DMS153 (cell line): ENCODE measurements at places on chromosomes 5 and 9.

GRCh38 chr5:176542596-176543427, 5.6 kb upstream of the RNF44 start:
- no peak for DNase-seq

DNA sequence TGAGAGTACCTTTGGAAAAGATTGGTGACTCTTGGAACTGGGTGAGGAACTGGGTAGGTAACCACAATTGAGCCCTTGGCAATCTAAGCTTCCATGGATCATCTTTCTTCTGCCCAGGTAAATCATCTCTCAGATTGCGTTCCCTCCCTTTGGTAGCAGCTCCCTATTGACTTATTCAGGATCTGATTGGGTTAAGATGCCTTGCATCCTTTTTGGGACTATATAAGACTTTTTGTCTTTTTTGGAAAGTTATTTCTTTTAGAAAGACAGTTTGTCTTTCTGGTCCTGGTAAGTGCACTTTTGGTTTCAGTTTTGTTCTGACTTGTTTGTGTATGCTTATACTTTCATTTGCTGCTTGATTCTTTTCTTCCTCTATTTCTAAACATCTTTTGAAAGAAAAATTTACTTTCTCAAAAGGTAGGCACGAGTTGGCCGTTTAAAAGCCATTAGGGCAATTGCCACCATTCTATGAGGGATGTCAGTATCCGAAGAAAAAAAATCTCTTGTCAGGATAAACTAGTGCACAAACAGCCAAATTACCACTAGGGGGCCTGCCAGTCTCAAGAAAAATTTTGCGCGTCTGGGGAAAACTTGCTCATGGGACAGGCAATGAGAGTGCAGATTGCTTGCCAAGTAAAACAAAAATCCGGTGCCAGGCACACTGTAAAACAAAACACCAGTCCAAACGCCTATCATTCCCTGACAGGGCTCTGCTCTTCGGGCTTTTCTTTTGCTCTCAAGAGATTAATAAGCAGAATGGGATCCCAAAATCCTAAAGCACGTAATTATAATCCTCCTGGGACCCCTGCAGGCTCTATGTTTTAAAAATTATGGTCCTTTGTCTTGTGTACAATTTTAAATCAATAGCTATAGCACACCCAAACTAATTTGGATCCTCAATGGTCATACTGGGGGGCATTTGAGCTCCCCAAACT, 12.8 kb downstream of the OR1J1 start:
- DNase-seq = peak; percentile 74

GRCh38 chr5:173785400-173785799, 102.7 kb upstream of the CPEB4 start:
- DNase-seq = no peak

GRCh38 chr5:112342389-112342788, 76.7 kb downstream of the EPB41L4A start:
- no peak for DNase-seq

DNA sequence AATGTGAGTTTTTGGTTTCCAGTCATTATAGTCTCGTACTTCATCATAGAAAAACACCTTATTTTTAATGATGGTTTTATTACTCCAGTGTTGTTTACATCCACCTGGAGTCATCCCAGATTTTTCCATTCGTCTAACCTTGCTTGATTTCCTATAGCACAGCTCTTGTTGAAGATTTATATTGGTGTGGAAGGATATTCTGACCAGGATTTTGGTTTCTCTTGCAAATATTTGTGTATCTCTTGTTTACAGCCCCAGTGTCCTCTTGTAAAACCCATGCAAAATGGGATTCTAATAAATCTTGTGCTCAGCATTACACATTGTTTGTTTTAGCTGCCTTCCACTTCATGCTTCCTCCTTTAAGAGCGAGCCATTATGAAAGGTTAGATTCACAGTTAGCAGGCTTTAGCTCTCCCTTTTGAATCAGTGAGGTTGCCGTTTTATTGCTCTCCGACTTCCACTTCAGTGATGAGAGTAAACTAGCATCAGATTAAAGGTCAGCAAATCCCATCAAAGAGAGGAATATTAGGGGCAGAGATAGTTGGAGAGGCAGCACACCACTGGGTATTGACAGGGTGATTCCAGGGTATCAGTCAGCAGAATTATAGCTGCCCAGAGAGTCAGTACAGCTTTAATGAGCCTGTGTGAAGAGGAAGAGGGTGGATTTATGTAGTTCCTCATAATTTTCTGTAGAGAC, 157.1 kb downstream of the PBX3 start:
- peak; percentile 98 for DNase-seq

- no peak for DNase-seq
Measured at GRCh38 chr9:90986161-90986560, 184.5 kb downstream of the SYK start.

- no peak for DNase-seq
Measured at GRCh38 chr5:142683881-142684505, 1.9 kb downstream of the FGF1 start.

DNA sequence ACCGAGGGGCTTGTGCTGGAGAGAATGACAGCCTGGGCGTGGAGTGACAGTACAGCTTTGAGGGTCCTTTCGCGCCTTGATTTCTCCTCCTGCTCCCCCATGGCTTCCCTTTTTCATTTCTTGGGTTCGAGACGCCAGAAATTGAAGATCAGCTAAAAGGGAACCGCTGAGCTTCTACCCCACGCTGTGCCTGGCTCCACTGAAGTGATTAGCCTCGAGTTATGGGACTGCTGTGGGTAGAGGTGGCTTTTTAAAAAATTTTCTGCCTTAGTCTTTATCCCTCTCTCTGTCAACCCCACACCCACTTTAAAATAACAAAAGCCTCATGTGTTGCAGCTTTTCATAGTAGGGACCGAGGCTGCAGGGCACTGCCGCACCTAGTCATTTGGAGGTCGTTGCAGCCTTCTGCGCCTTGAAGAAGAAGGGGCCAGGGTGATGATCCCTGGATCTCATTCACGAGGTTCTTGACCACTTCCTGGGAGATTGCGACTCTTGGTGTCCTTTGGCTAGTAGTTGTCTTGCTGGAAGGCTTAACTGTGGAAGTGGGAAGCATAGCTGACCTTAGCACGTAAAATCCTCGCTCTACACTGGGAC, 603 bp downstream of the PPIP5K2 start:
- DNase-seq = no peak

DNA sequence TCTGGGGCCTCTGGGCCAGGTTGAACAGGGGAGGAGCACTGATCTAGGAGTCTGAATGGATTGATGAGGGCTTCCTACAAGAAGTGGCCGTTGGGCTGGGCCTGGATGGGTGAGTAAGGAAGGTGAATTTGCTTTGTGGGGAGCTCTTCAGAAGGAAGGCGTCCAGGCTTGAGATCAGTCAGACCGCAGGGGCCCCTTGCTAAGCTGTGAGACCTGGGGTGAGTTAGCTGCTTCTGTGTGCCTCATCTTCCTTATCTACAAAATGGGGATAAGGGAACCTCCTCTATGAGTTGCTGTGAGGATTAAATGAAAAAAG, 1.1 kb upstream of the SYNPO start:
- no peak for DNase-seq

DNA sequence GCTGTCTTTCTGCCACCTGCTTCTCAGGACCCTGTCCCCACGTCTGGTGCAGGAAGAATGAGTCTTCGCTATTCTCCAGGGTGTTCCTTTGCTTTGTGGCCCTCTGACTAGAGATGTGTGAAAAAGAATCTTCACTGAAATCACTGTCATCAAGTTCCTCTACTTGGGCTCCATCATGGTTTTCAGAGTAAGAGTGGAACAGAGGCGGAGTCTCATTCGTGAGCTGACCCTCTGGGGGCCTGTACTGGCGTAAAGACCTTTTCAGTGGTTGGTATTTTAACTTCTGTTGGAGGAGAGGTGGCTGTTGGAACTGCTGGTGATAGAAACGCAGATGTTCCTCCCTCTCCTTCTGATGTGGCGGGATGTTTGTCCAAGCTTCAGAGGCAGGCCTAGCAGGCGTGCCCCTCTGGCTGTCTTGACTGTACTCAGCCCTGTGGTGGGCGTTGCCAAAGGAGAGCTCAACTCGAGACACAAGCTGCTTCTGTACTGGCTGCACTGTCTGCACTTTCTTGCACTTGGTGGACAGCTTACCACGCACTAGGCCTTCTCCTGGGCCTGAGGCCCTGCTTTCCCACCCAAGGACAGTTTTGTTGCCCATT, 72.0 kb downstream of the KIF24 start:
- no peak for DNase-seq

DNA sequence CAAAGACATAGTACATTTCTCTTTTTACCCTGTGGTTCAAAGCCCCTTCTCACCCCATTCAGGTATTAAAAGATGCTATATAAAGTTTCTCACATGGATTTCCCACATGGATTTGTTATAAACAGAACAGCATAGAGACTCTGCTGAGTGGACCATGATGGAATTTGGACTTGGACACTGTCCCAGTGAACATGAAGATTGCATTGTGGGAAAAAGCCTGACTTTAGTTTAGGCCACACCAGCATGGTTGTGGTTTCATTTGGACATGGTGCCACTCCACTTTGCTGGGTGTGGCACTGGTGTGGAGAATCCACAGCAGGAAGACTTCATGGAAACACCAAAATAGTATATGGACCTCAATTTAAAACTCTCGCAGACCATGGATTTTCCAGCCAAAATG, 124.6 kb downstream of the ARHGAP26 start:
- no peak for DNase-seq

GRCh38 chr5:136374003-136374402, 8.7 kb upstream of the TRPC7 start:
- no peak for DNase-seq

GRCh38 chr5:147400881-147401280, 109.0 kb downstream of the DPYSL3 start:
- DNase-seq = no peak

DNA sequence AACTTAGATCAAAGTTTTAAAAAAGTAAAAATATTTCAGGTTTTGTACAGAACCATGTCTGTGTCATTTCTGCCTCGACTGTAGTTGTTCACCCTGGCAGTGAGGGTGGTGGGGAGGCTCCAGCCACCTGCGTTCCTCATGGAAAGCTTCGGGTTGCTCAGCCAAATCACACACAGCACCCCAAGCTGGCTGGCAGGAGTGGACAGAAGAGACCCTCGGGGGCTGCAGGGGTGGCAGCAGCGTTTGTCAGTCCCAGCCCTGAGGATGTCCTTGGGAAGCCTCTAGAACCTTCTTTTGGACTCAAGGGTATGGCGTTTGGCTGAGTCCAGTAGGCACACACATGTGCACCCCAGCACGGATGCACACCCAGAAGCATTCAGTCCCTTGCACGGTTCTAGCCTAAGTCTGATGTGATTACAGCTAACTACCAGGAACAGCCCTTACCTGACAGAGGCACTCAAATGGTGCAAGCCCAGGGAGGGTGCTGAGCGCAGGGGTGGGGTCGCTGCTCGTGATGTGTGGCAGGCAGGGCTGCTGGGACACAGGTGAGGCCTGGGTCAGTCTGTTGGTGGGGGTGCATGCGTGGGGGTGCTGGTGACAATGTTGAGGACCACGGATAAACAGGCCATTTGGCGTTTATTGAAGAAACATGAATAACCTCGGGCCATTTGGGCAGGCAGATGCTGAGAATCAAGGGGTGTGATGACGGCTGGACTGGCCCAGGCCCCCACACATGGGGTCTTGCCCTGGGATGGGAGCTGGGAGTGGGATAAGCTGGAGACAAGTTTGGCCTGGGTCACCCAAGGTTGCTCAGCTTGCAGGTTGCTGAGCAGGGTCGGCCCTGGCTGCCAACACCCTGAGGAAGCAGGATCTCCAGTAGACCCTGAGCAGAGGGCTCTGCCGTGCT, 103.4 kb downstream of the PHF2 start:
- DNase-seq = no peak

DNA sequence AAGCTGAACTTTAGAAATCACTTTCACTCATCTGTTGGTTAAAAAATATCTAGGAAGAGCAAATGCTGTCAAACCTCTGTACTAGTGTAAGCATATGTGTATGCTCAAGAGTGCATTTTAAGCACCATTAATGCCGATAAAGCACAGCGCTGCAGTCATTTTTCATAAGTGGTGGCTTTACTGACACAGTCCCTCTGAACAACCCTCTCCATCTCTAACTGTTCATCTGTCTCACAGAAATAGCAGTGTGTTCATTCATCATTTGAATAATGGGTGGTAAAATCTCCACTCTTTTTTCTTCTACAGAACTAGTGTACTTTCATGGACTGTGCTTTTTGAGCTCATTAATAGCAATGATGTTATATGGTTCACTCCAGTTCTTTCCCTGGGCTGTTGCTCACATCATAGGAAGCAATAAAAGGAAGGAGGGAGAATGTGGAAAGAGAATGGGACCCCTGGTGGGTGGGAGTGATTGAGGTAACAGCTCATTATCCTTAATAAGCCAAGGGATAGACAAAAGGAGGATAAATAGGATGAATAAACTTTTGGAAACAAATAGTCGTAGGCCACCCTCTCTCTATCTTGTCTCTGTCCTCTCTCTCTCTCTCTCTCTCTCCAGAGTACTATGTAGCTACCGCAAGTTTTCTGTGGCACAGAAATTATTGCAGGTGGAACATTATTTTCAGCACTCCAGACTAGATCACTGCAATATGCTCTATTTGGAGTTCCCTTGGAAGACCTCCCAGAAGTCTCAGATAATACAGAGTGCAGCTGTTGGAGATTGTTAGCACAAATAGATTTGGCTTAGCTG, 117.9 kb upstream of the PRDM9 start:
- DNase-seq = no peak

DNA sequence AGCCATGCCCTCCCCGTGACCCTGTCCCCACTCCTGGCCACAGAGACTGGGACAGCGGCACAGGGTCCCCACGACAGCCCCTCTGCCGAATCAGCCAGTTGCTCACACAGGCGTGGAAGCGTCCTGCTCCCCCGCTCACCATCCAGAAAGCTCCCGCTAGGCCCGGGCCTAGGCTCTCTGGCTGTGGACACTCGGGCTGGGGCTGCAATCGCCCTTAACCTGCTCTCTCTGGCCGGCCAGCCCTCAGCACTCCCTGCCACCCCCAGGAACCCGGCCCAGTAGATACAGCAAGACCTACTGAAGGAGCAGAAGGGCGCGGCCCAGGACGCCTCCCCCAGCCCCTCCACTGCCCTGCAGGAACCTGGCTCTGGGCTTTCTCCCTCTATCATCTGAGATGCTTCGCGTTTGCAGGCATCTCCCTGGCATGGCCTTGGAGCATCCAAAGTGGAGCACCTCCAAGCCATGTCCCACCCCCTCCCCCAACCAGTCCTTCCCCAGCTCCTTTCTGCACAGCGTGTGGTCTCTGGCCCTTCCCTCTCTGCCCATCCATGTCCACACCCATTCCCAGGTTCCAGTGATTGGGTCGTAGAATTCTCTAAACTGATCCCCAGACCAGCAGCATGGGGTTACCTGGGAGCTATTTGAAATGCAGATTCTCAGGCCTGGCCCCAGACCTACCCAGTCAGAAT, 113.7 kb upstream of the LMX1B start:
- DNase-seq = no peak

- no peak for DNase-seq
Measured at GRCh38 chr5:15938961-15939360, 240.6 kb downstream of the MARCHF11 start.

DNA sequence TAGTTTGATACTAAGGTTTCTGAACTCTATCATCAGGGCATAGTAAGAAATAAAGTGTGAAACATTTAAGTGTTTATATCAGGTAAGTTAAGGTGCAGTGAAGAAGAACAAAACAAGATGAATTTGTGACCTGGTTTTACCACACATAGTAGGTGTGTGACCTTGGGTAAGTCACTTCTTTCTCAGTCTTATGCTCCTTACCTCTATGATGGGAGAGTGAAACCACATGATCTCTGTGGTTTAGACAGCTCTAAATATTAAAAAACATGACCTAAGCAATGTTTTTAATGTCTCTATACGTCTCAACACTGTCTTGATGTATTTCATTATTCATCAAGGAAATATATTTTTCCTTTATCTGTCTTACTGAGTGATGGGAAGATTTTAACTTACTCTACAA, 629.6 kb upstream of the DMAC1 start:
- DNase-seq = no peak

- DNase-seq = no peak
Measured at GRCh38 chr5:104513640-104514072, 951.1 kb upstream of the NUDT12 start.

GRCh38 chr5:81428861-81429260, 34.9 kb upstream of the ACOT12 start:
- no peak for DNase-seq
